ENCODE measurements at places on chromosomes 12 and 14.

- DNase-seq: peak; percentile 53
Observed at GRCh38 chr12:124191024-124191359, 103.9 kb upstream of the RFLNA start.

- DNase-seq: peak; percentile 28
Observed at GRCh38 chr14:62162998-62163589, 400.9 kb downstream of the SNAPC1 start.

DNA sequence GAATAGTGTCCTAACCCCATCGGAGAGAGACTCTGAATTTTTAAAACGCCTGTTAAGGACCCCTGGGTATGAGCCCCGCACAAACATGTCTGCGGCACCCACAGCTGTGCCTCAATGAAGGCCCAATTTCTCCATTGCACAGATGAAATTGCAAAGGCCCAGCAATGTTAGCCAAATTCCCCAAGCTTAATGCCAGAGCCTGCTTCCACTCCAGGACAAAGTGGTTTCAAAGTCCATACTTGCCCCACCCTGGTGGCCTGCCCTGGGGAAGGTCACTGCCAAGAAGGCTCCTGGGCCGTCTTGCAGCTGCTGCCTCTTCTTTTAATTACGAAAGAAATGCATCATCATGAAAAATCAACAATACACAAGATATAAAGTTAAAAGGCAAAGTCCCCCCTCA, 1179.7 kb downstream of the VRK1 start:
- DNase-seq: no peak

DNA sequence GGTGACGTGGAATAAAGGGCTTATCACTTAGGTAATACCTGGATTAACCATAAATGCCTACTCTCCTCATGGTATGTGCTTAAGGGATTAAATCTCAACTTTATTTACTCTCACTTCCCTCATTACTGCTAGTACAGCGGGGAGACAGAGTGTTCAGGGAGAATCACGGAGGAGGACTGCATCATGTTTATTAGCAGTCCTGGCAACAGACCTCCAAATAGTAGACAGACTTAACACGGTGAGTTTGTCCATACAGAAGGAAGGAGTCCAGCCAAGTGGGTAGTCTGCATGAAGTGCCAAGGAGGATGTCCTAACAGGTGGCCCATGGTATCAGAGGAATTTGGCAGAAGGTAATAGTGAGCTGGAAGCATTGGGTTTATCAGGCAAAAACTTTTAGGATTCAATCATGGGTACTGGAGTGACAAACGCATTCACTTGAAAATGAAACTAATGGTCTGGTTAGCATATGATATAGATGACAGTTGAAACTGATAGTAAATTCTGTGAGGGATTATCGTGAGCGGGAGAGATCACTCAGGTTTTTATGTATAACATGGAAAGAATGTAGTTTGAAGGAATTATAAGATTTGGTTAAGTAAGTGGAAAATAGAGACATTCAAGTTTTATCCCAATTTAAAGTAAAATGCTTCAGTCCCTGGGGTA, 471.8 kb downstream of the TMEM117 start:
- no peak for DNase-seq

DNA sequence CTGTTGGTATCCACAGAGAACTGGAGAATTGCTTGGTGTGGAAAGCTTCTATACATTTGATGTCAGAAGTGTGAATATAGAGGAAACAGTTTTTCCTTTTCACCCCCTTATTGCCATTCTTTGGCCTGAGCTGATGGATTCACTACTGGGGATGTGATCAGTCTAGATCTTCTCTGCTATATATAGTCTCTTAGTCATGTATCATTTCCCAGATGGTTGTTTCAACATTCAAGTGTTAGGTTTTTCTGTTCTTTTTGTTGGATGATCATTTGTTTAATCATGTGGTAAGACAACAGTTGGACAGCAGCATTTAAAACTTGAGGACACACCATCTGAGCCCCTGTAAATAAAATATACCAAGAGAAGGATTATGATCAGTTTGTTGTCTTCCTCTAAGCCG, 29.6 kb downstream of the TMX1 start:
- no peak for DNase-seq

DNA sequence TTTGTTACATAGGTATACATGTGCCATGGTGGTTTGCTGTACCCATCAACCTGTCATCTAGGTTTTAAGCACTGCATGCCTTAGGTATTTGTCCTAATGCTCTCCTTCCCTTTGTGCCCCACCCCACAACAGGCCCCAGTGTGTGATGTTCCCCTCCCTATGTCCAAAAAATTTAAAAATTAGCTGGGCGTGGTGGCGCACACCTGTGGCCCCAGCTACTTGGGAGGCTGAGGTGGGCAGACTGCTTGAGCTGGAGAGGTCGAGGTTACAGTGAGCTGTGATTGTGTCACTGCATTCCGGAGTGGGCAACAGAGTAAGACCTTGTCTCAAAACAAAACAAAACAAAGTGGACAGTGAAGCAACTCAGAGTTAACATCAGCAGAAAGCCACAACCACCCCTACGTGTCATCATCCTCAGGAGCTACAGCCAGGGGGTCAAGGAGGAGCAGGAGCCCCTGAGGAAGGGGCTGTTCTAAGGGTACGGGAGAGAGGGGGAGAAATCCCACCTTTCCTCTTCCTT, 36.8 kb upstream of the SGPP1 start:
- no peak for DNase-seq

DNA sequence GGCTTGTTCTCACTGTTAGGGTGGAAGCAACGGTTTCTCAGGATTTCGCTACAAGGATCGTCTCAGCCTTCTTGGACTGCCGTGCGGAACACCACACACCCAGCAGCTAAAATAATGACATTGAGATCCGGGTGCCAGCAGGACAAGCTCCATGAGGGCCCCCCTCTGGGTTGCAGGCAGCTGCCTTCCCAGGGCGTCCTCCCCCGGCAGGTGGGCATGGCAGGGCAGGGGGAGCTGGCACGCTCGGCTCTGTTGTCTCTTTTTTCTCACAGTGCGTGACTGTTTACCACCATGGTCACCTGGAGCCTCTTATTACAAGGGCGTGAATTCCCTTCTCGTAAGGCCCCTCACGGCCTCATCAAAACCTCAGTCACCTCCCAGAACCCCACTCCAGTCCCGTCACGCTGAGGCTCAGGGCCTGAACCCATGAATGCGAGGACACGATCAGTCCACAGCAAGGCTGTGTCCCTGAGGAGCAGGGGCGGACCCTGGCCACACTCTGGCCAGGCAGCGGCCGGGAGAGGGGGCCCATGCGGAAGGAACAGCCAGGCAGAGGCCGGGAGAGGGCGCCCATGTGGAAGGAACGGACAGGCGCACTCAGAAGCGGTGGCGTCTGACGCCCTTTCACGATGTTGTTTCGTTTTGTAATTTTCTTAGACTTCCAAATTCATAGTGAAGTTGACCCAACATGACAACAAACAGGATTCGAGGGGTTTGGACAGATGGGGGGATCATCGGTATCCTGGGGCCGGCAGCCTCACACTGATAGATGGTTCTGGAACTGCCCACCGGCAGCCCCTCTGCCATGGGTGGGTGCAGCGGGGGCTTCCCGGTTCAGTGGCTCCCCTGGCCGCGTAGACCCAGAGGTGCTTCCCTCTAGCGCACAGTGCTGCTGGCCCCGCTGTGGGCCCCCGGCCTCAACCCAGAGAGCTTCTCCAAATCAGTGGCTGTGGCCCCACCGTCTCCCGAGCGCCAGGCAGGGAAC, 10.0 kb downstream of the LRCOL1 start:
- peak; percentile 64 for DNase-seq

- DNase-seq: no peak
Observed at GRCh38 chr12:53579545-53579955, 46.6 kb downstream of the ATF7 start.

GRCh38 chr12:18153826-18154225, 63.8 kb upstream of the RERGL start:
- no peak for DNase-seq

DNA sequence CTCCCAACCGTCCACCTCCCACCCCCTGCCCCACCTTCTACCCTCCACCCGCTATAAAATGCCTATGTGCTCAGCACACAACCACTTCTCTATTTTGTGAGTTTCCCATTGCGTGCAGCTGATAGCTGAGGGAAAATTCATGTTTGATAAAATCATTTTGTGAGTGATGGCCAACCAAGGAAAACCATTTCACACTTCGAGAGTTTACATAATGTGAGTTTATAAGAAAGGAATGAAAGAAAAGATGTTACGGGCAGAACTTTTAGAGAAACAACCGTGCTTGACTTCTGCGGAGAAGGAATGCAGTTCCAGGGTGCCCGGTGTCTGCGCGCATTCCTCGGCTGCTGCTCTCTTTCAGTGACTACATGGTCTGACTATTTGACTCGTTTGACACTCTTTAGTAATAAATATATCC, 140.9 kb downstream of the EFCAB11 start:
- DNase-seq: peak; percentile 99

GRCh38 chr12:55142669-55143565, 16.7 kb downstream of the OR9K2 start:
- peak; percentile 14 for DNase-seq

- no peak for DNase-seq
Observed at GRCh38 chr12:12229556-12230092, 37.2 kb downstream of the LRP6 start.

DNA sequence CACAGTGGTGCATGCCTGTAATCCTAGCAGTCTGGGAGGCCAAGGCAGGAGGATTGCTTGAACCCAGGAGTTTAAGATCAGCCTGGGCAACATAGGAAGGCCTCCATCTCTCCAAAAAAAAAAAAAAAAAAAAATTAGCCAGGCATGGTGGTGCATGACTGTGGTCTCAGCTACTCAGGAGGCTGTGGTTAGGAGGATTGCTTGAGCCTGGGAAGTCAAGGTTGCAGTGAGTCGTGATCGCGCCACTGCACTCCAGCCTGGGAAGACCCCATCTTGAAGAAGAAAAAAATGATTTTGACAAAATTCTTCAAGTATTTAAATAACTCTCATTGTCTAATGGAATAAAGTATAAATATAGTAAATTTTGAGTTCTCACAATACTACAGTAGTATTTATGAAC, 219.2 kb upstream of the SSTR1 start:
- DNase-seq: peak; percentile 56

DNA sequence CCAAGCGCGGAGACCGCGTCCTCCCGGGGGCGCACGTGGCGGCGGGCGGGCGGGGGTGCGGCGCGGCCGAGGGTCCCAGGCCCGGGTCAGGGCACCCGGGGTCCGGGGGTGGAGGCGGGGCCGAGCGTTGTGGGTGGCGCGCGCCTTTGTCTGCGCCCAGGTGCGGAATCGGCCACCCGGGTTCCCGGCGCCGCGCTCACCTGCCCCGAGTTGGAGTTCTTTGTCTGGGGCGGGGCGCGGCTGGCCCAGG, 50.1 kb downstream of the LRCOL1 start:
- no peak for DNase-seq

- DNase-seq: peak; percentile 71
Observed at GRCh38 chr12:107536613-107537012, 149.0 kb upstream of the PWP1 start.

DNA sequence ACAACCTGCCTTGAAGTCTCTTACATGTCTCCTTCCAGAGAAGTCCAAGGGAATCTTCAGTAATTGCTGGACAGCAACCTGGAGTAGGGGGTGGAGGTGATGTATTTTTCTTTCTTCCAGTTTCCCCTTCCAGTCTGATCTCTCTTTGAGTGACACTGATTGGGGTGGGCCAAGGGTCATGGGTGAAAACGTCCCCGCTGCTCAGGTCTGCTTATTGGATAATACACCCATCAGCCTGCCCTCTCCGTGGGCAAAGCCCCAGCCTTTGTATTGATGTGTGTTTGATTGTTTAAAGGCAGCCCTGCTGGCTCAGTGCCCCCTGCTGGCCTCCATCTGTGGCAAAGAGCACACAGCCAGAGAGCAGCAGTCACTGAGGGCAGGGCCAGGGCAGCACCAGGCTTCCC, 35.7 kb upstream of the ATP2A2 start:
- DNase-seq: no peak

DNA sequence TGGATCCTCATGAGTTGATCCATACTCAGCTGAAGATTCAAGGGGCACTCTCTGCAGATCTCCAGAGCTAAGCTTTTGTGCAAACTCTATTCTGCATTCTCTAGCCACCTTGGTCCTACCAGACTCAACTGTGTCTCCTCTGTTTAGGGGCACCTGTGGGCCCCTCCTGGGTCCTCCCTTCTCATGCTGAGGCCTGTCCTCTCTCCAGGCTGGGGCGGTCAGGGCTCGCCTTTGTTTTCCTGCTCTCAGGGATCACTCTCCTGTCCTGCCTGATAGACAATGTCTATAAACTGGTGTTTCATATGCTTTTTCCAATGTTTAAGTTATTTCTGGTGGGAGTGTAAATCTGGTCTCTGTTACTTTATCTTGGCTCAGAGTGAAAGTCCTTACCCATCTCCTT, 11.6 kb upstream of the KIF26A start:
- no peak for DNase-seq

GRCh38 chr12:57461917-57462250, 2.3 kb downstream of the GLI1 start:
- DNase-seq: no peak

DNA sequence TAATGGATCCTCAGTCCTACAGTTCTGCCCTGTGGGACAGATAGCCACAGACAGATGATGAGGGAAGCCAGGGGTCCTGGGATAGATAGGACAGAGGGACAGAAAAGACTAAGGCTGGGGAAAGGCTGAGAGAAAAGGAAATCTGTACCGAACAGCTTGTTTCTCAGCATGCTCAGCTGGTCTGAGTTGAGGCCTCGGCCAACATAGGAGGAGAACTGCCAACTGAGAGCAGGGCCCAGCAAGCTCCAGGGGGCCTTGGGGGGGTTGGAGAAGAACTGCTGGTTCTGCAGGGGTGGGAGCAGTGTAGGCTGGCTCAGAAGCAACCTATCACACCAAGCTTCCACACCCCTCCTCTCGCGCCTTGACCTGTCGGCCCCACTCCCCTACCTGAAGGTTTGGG, 10.1 kb downstream of the IL23A start:
- no peak for DNase-seq

DNA sequence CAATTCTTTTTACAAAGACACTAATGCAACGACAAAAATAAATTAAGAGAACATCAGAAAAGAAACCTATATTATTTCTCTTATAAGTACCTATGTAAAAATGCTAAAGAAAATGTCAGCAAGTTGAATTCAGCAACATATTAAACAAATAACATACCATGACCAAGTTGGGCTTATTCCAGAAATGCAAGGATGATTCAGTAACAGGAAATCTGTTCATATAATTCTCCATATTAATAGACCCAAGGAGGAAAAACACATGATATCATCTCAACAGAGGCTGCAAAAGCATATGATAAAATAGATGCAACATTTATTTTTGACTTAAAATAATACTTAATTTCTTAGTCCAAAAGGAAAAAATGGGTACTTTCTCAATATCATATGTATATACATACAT, 25.1 kb upstream of the GPHB5 start:
- DNase-seq: peak; percentile 74

- no peak for DNase-seq
Observed at GRCh38 chr12:121438905-121439304, 39.0 kb downstream of the RNF34 start.

- DNase-seq: no peak
Observed at GRCh38 chr14:43198465-43198864, 1308.6 kb downstream of the FSCB start.
